CD8-positive, alpha-beta memory T cell (primary cell): ENCODE measurements at places on chromosomes 16 and 17. TPM values are rescaled to one million over a fixed set of nuclear protein-coding genes. Genes with fewer than 3 reads are reported as not detected.

DNA sequence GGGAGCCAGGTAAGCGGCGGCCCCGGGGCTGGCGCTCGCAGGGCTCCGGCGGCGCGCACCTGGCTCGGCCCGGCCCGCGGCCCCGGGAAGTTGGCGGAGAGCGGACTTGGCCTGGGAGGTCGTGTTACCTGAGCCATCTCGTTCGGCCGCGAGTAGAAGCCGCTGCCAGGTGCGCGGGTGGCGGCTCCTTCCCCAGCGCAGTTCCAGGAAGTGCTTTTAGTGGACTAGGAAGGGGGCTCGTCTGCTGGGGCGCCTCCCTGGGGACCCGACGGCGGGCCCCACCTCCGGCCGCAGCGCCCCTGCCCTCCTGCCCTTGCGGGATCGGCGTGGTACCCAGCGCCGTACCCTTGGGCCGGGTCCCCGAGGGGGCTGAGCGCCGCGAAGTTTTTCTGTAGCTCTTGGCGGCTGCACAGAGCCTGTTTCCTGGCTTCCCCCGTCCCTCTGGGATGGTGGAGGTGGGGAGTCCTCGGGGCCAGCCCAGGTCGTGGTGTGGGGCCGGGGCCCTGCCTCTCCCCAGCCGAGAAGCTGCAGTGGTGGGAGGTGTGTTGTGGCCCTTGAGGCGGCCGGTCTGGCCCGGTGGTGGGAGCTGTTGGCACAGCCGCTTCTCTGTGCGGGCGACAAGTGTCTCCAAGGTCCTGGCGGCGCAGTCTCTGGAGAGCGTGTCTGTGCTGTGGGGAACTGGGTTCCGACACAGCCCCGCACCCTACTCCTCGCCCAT lies 96.9 kb downstream of the RAB11FIP4 start:
- no peak for DNase-seq

- DNase-seq = no peak
Measured at GRCh38 chr17:61152898-61153297, 246.7 kb upstream of the TBX2 start.

GRCh38 chr16:63890723-63891122 lies 1231.1 kb downstream of the CDH11 start:
- DNase-seq = no peak

GRCh38 chr17:28226563-28227315 lies 92.3 kb upstream of the TMEM97 start:
- DNase-seq = no peak

DNA sequence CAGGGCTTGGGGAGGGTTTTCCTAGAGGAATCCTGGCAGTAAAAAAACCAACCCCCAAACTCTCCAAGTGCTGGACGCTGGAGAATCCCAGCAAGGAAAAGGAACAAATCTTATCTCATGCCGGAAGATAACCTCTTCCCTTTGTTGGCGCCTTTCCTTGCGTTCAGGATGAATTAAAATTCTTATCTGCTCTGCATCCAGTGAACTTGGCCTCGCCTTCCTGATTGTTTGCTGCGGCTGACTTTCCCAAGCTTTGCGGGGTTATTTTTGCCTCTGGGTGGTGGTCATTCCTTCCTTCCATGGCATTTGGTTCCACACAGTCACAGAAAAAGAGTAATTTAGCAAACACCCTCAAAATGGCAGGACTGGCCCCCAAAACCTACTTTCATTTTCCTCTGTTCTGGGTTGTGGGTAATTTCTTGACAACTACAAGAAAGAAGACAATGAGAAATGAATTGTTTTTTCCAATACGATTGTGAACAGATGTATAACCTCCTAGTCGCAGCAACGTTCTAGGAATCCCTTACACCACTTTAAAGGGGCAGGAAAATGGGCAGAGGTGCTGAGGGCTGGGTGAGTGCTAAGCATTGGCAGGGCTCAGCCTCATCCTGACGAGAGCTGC lies 77.8 kb downstream of the MRC2 start:
- DNase-seq = no peak

Gene COIL
- 13.4 TPM for polyA plus RNA-seq

DNA sequence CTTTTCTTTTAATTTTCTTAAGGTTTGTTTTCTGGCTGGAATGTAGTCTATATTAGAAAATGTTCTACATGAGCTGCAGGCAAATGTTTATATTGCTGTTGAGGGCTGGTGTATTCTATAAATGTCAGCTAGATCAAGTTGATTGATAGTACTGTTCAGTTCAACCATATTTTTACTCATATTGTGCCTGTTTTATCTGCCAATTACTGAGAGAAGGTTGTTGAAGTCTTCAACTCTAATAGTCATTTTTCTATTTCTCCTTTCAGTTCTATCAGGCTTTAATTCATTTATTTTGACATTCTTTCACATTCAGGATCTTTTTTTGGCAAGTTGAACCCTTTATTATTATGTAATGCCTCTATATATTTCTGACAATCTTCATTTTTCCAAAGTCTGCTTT lies 93.2 kb upstream of the HS3ST3A1 start:
- DNase-seq = no peak

DNA sequence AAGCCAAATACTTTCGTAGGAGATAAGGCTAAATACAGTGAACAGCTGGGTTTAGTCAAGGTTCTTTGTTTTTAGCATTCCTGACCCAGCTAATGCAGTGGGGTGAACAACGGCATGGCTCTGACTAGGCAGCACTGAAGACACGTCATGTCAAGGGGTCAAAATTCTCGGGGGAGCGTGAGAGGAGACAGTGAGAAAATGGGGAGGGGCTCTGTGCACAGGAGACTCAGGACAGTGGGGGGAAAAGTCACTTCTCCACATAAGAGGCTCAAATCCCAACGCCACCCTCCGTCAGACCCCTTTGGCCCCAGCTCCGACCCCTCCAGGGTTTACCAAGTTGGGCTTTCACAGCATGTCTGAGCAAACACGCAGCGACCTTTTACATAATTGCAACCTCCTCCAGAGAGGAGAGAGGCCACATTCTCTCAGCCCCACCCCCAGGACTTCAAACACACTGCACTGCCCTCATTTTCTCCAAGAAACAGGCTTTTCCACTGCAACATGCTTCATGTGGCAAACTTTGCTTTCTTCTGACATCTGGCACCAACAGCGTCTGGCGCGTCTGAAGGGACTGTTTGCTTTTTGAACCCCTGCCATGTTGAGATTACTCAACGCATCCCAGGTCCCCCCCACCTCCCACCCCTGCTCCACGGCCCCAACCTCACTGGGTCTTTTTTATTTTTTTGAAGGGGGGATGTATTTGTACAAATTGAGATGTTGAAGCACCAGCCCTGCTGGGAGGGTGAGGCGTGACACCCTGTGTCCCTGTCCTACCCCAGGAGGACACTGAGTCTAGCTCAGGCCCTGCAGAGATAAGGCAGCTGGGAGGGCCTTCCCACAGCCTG lies 30.0 kb downstream of the AXIN2 start:
- DNase-seq = no peak

Gene DOC2A
- not detected for polyA plus RNA-seq

Gene FKBP10
- polyA plus RNA-seq = not detected
